Psoas muscle (tissue), 8 donors: ENCODE measurements at places on chromosomes 7 and 10. TPM values are rescaled to one million over a fixed set of nuclear protein-coding genes. Genes with fewer than 3 reads are reported as not detected.
A peak's percentile ranks its signal among the peaks of the same experiment; 100 is the strongest.

DNA sequence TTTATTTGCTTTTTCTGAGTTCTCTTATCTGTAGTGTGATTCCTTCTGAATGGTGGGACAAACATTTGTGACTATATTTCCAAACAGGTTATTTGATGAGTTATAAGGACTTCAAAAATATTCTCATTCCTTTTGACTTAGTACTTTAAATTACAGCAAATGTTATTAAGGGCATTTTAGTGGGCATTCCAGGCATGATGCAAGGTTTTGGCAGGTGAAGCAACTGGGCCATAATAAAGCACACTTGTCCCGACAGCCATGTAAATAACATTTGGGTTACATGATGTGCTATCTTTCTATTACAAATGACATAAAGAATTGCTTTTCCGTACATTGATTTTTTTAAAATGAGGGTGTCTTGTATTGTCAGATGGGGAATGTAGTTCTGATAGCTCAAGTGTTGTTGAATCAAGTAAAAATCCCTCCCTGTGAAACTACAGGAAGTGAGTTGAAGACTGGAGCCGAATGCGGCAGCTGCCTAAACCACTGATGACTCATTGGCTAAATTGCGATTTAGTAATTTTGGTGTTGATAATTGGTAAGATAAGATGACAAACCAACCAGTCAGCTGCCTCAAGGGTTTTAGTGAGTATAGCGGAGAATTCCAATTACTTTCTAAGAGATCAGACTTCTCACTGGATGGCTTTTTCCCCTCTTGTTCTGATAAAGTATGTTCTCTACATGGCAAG is 231.3 kb upstream of the NPY start:
- H3K36me3 ChIP-seq = no peaks in the 10 kb centered on the region
- H3K27me3 ChIP-seq = no peaks in the 10 kb centered on the region
- no peak overlapping the region for H3K4me3 ChIP-seq
- H3K27ac ChIP-seq = no peak overlapping the region
- no peak for DNase-seq

GRCh38 chr7:80078159-80078731 is 56.4 kb upstream of the GNAI1 start:
- no peaks in the 10 kb centered on the region for H3K36me3 ChIP-seq
- DNase-seq = no peak
- no peak overlapping the region for H3K27ac ChIP-seq
- no peaks in the 10 kb centered on the region for H3K4me1 ChIP-seq
- no peaks in the 10 kb centered on the region for H3K27me3 ChIP-seq
- peak overlapping the region; percentile 50 for H3K4me3 ChIP-seq

DNA sequence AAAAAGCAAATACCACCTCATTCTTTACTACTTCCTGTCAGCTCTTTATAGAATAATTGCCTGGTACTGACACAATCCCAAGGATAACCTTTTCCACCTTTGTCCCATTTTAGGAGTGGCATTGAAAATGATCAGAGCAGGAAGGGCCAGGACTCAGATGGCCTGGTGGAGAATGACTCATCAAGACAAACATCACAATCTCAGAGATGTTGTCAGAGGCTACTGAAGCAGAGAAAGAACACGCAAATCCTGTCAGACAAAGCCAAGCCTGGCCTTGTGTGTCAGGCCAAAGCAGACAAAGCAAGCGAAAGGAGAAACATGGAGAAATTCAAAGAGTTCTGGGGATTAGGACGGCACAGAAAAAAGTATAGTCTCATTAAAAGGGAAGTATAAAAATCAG is 40.9 kb downstream of the NSUN6 start:
- no peak overlapping the region for H3K4me3 ChIP-seq
- no peak for DNase-seq
- peaks cover 23% of the 10 kb centered on the region for H3K36me3 ChIP-seq

GRCh38 chr10:97914837-97915211 is 65.2 kb downstream of the GOLGA7B start:
- peak overlapping the region; percentile 30 for H3K4me3 ChIP-seq
- peaks cover 9% of the 10 kb centered on the region for H3K4me1 ChIP-seq
- no peak overlapping the region for H3K27ac ChIP-seq
- peaks cover 15% of the 10 kb centered on the region for H3K27me3 ChIP-seq
- DNase-seq = peak; percentile 89

GRCh38 chr10:1774796-1775195 is 37.5 kb upstream of the ADARB2 start:
- no peaks in the 10 kb centered on the region for H3K36me3 ChIP-seq
- no peaks in the 10 kb centered on the region for H3K27me3 ChIP-seq
- DNase-seq = no peak

The PAPOLB gene
- polyA plus RNA-seq = not detected

The CXCL12 gene
- polyA plus RNA-seq = 16.1 TPM
